AG09309 (cell line): ENCODE measurements at places on chromosomes 7 and 10.

DNA sequence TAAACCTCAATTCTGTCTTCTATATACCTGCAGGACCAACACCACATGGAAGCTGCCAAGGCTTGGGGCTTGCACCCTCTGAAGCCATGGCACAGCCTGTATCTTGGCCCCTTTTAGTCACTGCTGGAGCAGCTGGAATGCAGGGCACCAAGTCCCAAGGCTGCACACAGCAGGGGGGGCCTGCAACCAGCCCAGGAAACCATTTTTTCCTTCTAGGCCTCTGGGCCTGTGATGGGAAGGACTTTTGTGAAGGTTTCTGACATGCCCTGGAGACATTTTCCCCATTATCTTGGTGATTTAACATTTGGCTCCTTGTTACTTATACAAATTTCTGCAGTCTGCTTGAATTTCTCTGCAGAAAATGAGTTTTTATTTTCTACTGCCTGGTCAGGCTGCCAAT is 123.2 kb upstream of the PCGF5 start:
- no peak for DNase-seq

GRCh38 chr7:139094030-139094429 is 15.5 kb downstream of the ZC3HAV1 start:
- DNase-seq, result no peak

DNA sequence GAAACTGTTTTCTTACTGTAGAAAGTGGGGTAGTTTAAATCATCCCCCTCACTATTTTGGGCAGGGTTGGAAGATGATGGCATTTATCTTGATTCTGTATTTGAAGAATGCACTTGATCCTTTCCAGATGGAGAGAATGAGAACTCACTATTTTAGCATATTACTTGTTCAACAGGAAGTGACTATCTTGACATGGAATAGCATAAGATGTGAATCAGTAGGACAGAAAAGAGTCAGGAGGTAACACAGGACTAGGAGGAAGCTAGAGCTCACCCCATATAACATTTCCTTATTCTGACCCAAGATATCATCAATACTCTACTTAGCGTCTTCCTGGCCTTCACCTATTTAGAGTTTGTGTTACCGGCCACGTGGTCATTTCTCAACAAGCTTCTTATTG is 400.2 kb downstream of the PHTF2 start:
- peak; percentile 46 for DNase-seq

DNA sequence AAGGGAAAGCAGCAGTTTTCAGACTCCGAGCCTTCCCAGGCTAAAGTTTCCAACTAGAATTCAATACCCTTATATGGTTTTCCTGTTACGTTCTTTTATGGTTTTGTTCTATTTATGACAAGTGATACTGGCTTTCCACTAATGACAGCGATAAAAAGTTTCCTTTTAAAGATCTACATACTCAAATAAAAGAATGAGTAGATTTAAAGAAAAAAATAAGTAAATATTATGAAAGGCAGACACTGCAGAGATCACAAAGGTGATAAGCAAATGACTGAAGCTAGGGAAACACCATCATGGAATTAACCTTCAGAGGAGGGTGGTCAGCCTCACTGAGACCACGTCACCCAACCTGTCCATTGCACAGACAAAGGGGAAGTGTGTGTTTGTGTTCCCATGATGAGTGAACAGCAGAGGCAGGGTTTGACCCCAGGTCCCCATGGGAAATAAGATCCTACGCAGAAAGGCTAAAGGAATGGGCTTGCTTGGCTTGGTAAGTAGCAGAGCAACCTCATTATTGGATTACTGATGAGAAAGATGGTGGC is 4.0 kb downstream of the VSIR start:
- no peak for DNase-seq

DNA sequence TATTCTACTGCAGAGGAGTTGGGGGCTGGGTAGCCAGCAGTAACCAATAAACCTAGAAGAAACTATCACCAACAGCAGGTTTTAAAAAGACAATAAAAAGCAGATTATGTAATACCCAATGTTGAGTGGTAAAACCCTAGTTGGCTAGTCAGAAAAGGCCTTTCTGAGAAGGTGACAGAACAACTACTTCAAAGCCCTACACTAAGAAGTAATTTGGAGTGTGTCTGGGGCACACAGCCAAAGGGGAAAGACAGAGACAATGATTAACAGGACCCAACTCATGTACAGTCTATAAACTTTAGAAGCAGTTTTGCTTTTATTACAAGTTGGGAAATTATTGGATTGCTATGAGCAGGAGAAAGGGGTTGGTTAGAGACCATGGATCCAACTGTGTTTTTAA is 77.2 kb upstream of the TMEM106B start:
- no peak for DNase-seq

DNA sequence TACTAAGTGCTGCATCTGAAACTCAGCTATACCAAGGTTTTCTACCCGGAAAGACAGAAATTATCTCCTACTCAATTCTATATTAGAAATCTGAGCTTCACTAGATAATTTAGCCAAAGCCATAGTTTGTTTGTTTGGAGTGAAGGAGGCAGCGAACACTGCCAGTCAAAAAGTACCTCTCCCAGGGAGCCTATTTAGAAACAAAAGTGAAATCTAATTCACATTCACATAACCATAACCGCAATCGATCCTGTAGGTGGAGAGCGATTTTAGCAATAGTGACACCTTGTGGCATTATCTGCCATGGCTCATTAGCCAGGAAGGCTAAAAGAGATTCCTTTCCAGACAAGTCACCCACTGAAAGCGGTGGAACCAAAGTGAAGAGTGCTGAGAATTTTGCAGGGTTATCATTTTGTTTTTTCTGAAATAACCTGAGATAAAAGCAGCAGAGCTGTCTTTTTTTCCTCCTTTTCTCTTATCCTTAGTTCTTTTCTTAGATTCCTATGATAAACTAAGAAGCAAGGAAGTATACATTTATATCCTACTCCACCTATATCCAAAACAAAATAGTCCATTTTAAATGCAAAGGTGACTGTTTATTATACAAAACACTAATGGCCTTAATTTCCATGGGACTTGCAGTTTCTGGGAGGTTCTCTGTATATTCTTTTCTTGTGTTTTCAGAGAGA is 83.7 kb upstream of the BET1 start:
- peak; percentile 44 for DNase-seq

- no peak for DNase-seq
These were observed 15.4 kb downstream of the NRAP start for GRCh38 chr10:113648478-113648877.

DNA sequence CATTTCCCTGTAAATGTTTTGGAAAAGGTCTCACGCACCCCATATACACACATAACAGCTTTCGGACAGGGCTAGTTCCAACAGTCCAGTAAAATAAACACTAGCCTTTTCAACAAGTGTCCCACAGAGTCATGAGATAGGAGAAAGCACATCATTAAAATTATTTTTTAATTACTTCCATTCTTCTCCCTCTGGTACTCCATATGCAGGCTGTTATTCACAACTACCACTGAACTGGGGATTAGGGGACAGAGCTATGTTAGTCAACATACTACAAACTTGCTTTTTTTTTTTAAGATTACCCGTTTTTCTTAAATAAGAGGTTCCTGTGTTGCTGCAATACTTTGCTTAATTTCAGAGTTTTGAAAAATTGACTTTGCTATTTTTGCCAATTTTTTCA is 576.6 kb upstream of the KCND2 start:
- no peak for DNase-seq

DNA sequence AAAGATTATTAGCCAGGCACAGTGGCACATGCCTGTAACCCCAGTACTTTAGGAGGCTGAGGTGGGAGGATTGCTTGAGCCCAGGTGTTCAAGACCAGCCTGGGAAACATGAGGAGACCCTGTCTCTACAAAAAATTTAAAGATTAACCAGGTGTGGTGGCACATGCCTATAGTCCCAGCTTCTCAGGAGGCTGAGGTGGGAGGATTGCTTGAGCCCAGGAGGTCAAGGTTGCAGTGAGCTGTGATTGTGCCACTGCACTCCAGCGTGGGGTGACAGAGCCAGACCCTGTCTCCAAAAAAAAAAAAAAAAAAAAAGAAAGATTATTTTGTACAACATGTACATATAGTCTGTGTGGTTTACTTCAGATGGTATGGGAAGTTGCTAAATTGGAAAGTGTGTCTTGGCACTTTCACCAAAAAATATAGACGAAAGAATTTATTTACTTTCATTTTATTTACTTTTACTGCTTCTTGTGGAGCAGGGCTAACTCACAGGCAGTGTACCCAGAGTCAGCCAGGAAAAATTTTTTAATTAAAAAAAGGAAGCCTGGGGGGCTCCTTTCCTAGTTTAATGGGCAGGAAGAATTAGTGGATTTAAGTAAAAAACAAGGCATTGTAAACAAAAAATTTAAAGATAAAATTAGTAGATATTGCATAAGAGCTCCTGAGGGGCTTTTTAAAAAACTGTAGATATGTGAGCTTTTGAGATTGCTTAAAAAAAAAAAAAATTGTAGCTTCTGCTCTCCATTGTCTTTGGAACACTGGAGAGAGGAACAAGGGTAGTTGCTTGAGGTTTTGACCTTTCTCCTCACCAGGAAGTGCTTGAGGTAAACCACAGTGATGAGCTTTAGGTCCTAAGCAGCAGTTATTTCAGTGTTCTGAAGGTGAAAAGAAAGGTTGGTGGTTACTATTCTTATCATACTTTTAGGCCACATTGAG is 44.6 kb upstream of the VDAC2 start:
- no peak for DNase-seq

GRCh38 chr10:4250587-4250887 is 465.5 kb upstream of the KLF6 start:
- DNase-seq, result no peak

DNA sequence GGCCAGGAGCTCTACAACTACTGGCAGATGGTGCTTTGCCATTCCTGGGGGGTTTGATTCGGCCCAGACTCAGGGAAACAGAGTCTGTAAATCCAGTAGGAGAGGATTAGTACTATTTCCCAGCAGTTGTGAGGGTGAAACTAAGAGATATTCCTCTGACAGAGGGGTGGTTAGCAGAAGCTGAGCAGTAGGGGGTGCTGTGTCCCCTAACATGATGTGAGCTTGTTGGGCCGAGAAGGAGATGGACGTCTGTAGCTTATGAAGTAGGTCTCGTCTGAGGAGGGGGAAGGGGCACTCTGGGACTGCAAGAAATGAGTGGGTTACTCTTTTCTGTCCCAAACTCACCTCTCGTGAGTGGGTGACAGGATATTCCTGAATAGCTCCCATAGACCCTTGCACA is 179.2 kb upstream of the MBL2 start:
- no peak for DNase-seq

DNA sequence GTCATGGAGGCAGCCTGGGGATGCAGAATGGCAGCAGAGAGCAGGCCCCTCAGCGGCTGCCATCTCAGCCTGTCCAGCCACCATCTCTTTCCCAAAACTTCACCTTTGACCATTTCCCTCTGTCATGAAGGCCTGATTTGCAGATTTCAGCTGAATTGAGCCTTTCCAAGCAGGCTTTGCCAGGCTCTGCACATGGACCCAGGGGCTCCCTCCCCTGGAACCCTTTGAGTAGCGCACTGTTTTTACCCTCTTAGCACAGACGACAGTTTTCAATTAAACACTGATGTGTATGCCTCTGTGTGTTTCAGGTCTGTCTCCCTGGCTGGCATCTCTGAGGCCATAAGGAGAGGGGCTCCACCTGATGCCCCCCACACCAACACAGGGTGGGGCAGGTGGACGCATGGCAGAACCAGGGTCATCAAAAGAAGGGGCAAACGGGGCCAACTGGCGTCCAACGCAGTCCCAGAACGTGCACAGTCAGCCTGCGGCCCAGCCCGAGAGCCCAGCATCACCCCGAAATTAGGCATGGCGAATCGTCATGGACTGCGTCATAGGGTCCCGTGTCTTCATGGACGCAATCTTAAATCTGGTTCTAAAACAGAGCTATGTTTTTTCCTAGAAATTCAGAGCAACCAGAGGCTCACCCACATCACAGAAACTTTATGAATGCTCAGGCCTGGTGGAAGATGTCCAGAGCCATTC is 185.0 kb upstream of the TCERG1L start:
- DNase-seq, result no peak

DNA sequence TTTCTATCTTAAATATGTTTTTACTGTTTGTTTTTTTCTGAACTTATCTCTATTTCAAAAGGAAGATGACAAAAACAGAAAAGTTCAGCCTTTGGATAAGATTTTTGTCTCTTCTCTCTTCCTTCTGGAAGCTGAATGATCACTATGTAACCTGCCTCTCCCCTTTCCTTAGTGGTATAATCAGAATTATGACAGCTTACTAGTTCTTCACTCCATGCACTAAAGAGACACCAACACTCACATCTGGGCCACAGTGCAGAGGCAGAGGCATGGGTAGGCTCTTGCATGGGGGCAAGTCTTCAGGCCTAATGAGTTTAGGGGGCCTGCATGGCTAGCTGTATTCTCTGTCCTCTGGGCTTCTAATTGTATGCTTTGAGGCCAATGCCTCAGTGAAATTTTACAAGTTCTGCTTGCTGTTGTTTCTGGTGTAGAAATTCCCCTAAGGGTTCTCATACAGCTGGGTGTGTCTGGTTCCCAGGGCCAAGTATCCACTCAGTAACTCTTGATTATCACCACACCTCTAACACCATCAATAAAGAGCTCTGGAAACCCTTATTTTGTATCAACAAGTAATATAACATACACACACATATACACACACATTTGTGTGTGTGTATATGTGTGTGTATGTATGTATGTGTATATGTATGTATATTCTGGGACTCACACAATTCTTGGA is 96.8 kb upstream of the POM121L12 start:
- DNase-seq, result no peak

- DNase-seq, result no peak
These were observed 370.7 kb downstream of the PPP1R3A start for GRCh38 chr7:113548137-113548536.

- DNase-seq, result no peak
These were observed 11.1 kb downstream of the C10orf62 start for GRCh38 chr10:97600616-97601015.

DNA sequence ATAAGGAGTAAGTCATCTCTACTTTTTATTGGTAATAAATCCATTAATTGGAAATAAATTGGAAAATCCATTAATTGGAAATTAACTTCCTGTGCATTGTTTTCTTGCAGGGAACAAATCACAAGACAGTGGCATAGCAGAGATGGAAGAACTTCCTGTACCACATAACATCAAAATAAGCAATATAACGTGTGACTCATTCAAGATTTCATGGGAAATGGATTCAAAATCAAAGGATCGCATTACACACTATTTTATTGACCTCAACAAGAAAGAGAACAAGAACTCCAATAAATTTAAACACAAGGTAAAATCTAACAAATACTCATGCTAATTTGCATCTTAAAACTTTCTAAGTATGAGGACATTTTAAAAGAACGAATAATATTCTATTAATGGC is 57.8 kb downstream of the PHYHIPL start:
- no peak for DNase-seq

DNA sequence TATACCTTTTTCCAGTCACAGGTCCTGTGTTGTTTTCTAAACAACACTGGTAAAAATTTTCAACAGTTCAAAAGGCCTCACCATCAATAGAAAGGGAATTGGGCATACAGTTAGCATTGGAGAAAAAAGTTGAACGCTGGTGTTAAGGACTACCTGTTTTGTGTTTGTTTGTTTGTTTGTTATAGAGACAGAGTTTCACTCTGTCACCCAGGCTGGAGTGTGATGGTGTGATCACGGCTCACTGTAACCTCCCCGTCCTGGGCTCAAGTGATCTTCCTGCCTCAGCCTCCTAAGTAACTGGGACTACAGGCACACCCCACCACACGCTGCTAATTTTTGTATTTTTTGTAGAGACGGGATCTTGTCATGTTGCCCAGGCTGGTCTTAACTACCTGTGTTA is 306.1 kb downstream of the PRPF18 start:
- DNase-seq, result no peak

- no peak for DNase-seq
These were observed 145.8 kb downstream of the FRMD4A start for GRCh38 chr10:14184841-14185315.
